Lung microvascular endothelial cell (primary cell): ENCODE measurements at places on chromosomes 6 and 20. TPM values are rescaled to one million over a fixed set of nuclear protein-coding genes. Genes with fewer than 3 reads are reported as not detected.

Gene NRSN1
- total RNA-seq, result not detected in 2 replicates

DNA sequence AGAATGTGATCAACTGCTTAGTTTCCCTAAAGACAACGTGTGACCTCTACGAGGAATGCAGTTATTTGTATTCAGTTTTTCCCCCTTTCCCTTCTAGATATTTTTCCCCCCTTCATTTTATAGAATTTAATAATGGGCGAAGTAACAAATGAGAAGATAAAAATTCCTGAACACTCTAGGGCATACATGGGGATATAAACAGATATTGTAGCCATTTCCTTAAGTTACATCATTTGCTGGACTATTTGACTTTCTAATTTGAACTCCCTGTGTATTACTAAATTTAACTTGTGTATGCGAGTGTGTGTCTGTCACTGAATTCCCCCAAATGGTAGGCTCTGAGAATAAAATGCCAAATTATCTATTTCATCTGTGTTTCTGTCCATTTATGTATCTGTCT is 99.0 kb upstream of the ZFP64 start:
- DNase-seq, result no peak

Gene PTPRT
- not detected in 2 replicates for total RNA-seq

Gene TMEM200A
- 0.20 and 0.65 TPM in 2 replicates for total RNA-seq

Gene NRN1
- 28.1 and 41.9 TPM in 2 replicates for total RNA-seq

DNA sequence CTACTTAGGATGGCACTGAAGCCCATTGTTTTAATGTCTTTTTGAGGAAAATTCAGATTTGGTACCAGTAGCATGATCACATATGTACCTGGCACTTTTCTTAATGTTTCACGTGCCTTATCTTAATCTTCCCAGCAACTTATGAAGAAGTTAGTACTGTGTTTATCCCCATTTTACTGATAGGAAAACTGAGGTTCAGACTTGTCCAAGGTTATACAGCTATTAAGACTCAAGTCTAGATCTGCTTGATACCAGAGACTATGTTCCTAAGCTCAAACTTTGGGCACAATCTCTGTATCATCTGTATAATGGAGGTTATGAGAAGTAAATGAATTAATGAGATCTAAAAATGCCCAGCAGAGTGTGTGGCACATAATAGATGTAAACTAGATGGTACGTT is 179.7 kb upstream of the SUPT3H start:
- no peak for DNase-seq

Gene MYLK4
- 0.40 and 0.44 TPM in 2 replicates for total RNA-seq
